ENCODE measurements at places on chromosomes 5 and 9. TPM values are rescaled to one million over a fixed set of nuclear protein-coding genes. Genes with fewer than 3 reads are reported as not detected.
A peak's percentile ranks its signal among the peaks of the same experiment; 100 is the strongest.

DNA sequence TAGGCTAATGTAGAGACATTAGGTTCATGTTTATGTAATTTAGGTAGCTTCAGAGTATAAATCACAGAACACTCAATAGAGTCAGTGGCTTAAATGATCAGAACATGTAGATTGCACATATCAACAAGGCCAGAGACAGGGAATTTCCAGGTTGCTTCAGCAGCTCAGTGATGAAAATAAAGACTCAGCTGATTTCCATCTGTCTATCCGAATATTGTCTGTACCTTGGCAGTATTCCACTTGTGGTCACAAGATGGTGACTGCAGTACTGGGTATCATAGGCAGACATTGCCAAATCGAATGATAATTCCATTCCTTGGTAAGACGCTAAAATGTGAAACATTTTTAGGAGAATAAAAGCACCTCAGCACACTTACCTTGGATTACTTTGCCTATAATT is 702.2 kb downstream of the MAT2B start:
- DNase-seq: no peak

The F2RL2 gene
- 7.9 TPM for total RNA-seq

- DNase-seq: peak; percentile 75
These were observed 62.9 kb downstream of the ZNF354C start for GRCh38 chr5:179123109-179123426.

DNA sequence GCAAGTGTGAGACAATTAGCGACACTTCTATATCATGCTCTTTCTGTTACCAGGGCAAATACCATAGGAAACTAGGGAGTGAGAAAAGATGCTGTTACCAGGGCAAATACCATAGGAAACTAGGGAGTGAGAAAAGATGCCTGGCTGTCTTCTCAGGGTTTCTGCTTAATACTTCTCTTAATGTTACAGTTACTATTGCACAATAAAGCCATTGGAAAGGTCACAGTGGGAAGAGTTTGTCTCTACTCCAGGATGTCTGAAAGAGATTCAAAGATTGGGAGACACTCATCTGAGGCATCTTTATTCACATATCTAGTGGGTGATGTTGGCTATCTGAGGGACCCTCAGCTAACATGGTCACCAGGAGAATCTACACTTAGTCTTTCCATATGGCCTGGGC is 431.7 kb upstream of the POU5F2 start:
- no peak for DNase-seq

- DNase-seq: no peak
These were observed 839 bp downstream of the MED27 start for GRCh38 chr9:132078699-132079356.

DNA sequence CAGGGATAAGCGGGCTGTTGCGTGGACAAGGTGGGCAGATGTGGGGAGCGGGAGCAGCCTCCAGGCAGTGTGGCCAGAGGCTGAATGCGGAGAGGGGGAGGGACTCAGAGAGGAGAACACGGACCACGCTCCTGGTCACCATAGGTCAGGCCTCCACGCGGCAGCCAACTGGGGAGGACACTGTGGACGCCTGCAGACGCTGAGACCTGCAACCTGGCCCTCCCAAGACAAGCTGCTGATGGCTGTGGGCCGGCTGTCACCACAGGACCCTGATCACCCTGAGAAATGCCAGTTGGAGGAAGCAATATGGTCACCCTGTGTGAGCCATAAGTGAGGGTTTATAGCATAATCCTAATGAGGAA is 16.8 kb downstream of the LPCAT1 start:
- no peak for DNase-seq

GRCh38 chr5:134115806-134116175 is 1.3 kb downstream of the TCF7 start:
- no peak for DNase-seq

DNA sequence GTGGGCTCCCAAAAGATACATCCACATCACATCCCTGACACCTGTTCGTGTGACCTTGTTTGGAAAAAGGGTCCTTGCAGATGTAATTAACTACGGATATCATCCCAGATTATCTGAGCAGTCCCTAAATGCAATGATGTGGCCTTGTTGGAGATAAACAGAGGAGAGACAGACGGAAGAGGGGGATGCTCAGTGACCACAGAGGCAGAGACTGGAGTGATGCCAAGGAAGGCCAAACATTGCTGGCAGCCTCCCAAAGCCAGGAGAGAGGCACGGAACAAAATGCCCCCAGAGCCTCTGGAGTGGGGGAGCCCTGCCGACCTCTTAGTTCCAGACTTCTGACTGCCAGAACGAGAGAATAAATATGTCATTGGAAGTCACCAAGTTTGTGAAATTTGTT is 15.0 kb upstream of the VAV2 start:
- peak; percentile 21 for DNase-seq

DNA sequence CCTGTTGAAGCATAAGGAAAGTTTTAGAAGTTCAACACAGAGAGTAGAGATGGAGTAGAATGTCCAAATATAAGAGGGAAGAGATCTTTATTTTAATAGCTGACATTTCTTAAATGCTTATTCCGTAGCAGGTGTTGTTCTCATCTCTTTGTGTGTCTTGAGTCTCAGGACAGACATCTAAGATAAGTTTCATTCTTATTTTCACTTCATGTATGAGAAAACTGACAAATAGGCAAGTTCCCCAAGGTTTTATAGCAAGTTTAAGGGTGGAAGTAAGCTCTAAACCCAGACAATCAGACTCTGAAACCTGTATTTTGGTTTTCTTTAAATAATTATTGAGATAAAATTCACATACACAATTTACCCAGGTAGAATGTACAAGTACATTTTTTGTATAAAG is 228.4 kb upstream of the PPP1R2B start:
- no peak for DNase-seq

The IL33 gene
- not detected for total RNA-seq

- DNase-seq: no peak
These were observed 628.0 kb upstream of the CDH18 start for GRCh38 chr5:20615888-20616563.

DNA sequence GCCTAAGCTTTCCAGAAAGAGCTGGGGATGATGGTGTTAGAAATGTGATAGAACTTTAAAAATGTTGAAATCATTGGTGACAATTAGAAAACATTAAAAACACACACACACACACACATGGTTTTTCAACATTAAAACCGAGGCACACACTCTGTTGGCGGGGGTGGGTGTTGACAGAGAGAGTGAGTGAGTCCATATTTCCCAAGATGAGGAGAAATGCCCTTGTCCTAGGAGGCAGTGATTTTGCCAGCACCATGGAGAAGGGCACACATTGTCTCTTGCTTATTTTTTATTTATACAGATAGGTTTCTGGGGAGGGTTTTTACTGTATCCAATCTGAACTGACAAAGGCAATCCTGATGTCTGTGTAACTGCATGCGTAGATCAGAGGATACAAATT is 152.5 kb downstream of the INSYN2B start:
- no peak for DNase-seq

- DNase-seq: no peak
These were observed 1496.1 kb upstream of the C9orf72 start for GRCh38 chr9:29069376-29069775.

GRCh38 chr5:72511366-72511765 is 4.2 kb upstream of the ZNF366 start:
- DNase-seq: no peak

- no peak for DNase-seq
These were observed 40.2 kb downstream of the NAIF1 start for GRCh38 chr9:128026773-128027541.

DNA sequence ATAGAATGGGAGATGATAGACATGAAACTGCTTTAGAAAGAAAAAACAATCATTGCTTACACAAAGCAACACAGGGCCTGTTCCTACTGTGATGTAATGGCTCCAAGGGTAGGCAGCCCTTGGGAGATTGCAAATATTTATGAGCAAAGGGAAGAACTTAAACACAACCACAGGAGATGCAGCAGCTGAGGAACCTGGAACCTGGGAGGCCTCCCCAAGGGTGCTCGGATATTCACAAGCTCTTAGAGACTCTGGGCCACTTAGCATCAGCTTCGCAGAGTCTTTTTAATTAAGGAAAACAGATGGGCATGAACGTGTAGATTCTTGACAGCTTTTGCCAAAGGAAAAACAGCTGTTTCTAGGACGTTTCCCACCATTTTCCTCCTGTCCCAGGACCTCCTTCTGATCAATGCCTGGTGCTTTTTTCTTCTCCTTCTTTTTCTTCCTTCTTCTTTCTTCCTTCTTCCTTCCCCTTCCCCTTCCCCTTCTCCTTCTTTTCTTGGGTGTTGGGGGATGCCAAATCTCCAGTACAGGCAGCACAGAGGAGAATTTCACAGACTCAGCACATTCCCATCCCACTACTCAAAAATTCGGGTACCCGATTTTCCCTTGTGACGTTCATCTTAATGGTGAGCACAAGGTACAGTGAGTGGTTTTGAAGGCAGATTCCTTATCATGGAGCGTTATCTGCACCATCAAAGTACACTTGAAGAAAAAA is 28.1 kb upstream of the TCF7 start:
- DNase-seq: peak; percentile 9

DNA sequence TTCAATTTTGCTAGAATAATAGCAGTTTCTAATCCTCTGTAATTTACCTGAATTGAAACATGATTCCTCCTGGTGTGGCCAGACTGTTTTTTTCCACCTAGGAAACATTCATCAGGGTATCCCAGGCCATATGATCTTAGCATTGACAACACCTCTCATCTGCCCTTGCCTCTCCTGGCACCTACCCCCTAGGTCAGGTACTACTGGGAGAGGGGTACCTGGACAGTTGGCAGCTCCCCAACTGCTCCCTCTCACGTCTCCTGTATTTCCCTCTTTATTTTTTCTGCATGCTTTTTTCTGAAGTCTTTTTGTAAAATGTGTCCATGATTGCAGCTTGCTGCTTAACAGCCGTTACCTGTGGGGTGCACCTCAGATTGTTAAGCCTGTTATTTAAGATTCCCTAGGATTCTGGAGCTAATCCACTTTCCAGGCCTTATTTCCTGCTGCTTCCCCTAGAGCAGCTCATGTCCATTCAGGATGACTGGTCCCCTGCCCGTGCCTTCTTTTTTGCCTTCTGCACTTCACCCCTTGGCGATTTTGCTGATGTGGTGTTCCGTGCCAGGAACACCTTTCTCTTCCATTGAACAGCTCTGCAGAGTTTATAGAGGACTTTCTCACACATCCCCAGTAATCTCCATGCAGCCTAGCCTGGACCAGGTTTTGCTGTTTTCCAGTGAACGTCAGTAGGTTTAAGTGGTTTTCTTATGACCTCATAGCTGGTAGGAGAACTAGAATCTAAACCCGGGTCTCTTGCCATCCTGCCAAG is 33.6 kb downstream of the SNX30 start:
- no peak for DNase-seq

- no peak for DNase-seq
These were observed 1886.0 kb upstream of the CDH6 start for GRCh38 chr5:29307478-29307877.

- DNase-seq: no peak
These were observed 19.9 kb downstream of the ABLIM3 start for GRCh38 chr5:149161026-149161687.

- DNase-seq: peak; percentile 46
These were observed 30.3 kb upstream of the TIFAB start for GRCh38 chr5:135482381-135482933.

DNA sequence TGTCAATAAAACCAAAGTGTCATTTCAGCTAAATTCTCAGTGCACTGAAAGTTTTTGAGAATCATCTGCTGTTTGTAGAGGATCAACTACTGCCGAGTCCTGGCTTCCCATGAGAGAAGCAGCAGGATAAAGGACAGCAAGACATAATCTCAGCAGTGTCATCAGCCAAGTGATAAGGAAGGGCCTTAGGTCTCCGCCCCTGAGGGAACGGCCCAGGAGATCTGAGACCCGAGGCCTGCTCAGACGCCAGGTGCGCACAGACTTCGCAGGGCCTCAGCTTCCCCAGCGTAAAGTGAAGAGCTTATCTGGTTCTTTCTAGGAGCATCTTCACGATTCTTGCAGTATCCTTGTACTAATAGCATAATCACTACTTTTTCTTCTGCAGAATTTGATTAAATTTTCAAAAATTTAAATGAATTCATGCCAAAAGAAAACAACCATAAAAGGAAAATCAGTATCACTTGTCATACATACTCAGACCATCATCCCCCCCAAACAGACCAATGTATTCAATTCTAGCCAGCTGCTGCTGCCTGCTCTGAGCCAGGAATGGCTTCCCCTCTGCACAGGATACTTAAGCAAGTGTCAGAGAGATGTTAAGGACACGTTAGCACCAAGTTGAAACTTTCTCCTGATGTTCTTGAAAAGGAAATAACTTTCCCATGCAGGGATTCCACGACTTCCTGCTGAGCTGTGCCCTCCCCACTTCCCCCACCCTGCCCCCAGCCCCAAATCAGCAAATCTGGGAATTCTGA is 2.2 kb downstream of the GFPT2 start:
- no peak for DNase-seq

DNA sequence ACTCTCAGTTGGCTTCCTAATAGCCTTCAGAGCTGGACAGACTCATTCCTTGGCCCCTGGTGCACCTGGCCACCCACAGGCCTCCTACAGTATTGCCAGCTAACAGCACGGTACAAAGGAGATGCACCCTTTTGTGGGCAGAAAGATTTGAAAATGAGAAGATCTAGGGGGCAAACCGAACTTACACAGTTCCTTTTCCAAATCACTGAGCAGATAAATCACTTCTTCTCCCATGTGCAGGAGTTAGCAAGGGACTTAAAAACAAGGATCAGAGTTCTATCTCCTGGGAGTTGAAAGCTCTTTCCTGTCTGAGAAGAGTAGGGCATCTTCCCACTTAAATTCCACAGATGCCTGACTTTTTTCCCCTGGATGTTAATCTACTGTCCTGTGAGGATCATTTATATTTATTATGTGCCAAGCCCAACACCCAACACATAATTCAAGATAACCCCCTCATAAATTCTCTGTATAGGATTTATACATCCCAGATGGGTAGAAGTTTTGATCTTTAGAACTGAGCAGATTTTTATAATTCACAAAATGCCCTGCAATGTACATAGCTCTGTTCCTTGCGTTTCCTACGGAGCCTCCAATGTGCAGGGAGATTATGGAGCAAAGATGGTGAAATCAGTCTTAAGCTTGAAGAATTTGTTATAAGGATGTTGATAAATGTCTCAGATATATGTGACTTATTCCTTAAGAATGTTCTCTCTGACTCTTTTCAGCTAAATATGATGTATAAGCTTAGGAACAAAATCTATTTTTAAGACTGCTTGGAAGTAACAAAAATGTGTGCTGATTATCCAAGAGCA is 207.2 kb upstream of the DAPK1 start:
- DNase-seq: no peak

The CNTLN gene
- total RNA-seq: 10.9 TPM

DNA sequence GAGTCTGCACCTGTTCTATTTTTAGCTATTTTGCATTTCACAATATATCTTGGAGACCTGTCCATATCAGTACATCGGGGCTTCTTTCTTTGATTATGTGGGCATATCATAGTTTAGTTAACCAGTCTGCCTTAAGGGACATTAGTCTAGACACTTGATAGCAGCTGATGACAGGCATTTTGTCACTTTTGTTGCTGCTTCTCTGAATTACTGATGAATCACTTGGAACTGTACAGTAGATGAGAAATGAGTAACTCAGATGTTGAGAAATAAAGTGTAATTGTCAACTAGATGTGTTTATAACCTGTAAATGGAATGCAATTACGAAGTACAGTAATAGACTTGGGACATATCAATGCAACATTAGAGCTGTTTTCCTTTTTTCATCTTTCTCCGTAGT is 7.1 kb downstream of the ZFP2 start:
- no peak for DNase-seq

GRCh38 chr9:6902423-6902822 is 144.7 kb downstream of the KDM4C start:
- DNase-seq: no peak

GRCh38 chr9:12464910-12465512 is 228.2 kb upstream of the TYRP1 start:
- DNase-seq: no peak

- no peak for DNase-seq
These were observed 159.2 kb upstream of the C9orf72 start for GRCh38 chr9:27732494-27732893.
